ENCODE measurements at places on chromosomes 12 and 14.

DNA sequence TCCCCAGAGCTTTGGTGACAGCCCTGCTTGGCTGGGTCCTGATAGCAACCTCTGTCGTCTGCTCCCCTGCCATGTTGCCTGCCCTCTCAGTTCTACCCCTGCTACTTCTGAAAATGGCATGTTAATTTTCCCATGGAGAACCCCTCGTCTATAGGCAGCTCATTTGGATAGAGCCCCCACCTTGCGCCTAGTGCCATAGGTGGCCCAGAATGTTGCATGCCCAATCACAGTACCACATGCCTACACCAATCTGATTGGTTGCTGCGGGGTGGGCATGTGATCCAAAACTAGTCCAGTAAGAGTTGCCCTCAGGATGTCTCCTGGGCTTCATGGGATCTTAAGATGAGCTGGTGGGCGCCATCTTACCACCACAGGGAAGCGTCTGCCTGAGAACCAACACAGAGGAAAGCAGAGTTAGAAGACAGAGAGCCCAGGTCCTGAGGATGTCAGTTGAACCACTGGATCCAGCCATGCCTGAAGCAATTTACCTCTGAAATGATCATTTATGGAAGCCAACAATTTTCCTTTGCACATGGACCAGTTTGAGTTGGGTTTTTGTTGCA lies 85.7 kb downstream of the PAPOLA start:
- H3K36me3 ChIP-seq = no peaks in the 10 kb centered on the region
- no peak overlapping the region for H3K27ac ChIP-seq
- peaks cover 6% of the 10 kb centered on the region for H3K4me1 ChIP-seq
- H3K27me3 ChIP-seq = no peaks in the 10 kb centered on the region
- no peak for DNase-seq
- H3K4me3 ChIP-seq = no peak overlapping the region

- no peak overlapping the region for H3K4me3 ChIP-seq
- H3K27ac ChIP-seq = no peak overlapping the region
- no peaks in the 10 kb centered on the region for H3K36me3 ChIP-seq
- H3K4me1 ChIP-seq = no peaks in the 10 kb centered on the region
Measured at GRCh38 chr12:96171905-96172304, 22.3 kb upstream of the ELK3 start.

GRCh38 chr14:93132472-93133065 lies 16.8 kb upstream of the ITPK1 start:
- H3K27ac ChIP-seq = no peak overlapping the region
- no peaks in the 10 kb centered on the region for H3K4me1 ChIP-seq
- H3K4me3 ChIP-seq = no peak overlapping the region

GRCh38 chr12:31989571-31990362 lies 30.6 kb downstream of the RESF1 start:
- H3K4me3 ChIP-seq = no peak overlapping the region
- peaks cover 19% of the 10 kb centered on the region for H3K36me3 ChIP-seq

GRCh38 chr14:105858676-105859025 lies 332.3 kb downstream of the TMEM121 start:
- no peak for DNase-seq
- H3K4me3 ChIP-seq = no peak overlapping the region
- H3K4me1 ChIP-seq = no peaks in the 10 kb centered on the region
- H3K27me3 ChIP-seq = no peaks in the 10 kb centered on the region
- no peaks in the 10 kb centered on the region for H3K36me3 ChIP-seq

GRCh38 chr12:119869720-119870119 lies 7.4 kb downstream of the CIT start:
- H3K4me3 ChIP-seq = no peak overlapping the region
- H3K4me1 ChIP-seq = no peaks in the 10 kb centered on the region
- no peaks in the 10 kb centered on the region for H3K27me3 ChIP-seq
- no peak for DNase-seq
- no peak overlapping the region for H3K27ac ChIP-seq

GRCh38 chr12:130805635-130806034 lies 33.4 kb downstream of the STX2 start:
- H3K36me3 ChIP-seq = no peaks in the 10 kb centered on the region
- no peaks in the 10 kb centered on the region for H3K27me3 ChIP-seq
- H3K27ac ChIP-seq = no peak overlapping the region
- no peak overlapping the region for H3K4me3 ChIP-seq
- no peak for DNase-seq

DNA sequence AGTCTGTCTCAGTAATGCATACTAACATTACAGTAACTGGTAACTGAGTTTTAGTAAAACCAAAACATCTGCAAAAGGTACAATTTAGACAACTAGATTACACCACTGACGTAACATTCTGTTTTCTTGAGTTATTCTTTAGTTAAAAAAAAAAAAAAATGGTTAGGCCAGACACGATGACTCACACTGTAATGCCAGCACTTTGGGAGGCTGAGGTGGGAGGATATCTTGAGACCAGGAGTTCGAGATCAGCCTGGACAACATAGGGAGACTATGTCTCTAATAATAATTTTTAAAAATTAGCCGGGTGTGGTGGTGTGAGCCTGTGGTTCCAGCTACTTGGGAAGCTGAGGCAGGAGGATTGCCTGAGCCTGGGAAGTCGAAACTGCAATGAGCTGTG lies 34.1 kb downstream of the AP5M1 start:
- H3K36me3 ChIP-seq = no peaks in the 10 kb centered on the region
- peaks cover 34% of the 10 kb centered on the region for H3K4me1 ChIP-seq
- H3K27me3 ChIP-seq = no peaks in the 10 kb centered on the region
- no peak overlapping the region for H3K27ac ChIP-seq
- no peak overlapping the region for H3K4me3 ChIP-seq
- DNase-seq = no peak

DNA sequence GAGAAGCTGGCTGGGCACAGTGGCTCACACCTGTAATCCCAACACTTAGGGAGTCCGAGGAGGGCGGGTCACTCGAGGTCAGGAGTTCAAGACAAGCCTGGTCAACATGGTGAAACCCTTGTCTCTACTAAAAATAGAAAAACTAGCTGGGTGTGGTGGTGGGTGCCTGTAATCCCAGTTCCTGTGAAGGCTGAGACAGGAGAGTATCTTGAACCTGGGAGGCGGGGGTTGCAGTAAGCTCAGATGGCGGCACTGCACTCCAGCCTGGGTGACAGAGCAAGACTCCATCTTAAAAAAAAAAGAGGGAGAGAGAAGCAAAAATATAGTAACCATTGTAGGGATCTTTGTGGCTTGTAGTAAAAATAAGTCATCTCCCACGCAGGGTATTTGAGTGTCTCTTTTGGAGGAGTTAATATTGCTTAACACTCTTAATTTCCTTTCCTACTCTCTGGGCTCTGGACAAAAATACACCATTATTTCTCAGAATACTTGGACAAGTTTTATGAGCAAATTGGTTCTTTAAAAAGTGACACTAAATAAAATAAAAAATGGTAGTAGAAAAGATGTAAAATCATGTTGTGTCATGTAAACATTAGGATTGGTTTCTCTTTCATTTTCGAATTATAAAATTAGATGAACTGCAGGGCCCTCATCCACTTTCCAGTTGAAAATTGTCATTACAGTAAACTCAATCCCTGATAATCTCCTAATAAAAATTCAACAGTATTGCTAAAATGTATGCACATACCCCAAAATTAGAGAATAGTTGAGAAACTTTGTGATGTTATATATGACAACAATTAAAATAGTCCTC lies 61.1 kb upstream of the C12orf71 start:
- H3K27ac ChIP-seq = no peak overlapping the region
- no peaks in the 10 kb centered on the region for H3K36me3 ChIP-seq
- no peak overlapping the region for H3K4me3 ChIP-seq
- no peak for DNase-seq

DNA sequence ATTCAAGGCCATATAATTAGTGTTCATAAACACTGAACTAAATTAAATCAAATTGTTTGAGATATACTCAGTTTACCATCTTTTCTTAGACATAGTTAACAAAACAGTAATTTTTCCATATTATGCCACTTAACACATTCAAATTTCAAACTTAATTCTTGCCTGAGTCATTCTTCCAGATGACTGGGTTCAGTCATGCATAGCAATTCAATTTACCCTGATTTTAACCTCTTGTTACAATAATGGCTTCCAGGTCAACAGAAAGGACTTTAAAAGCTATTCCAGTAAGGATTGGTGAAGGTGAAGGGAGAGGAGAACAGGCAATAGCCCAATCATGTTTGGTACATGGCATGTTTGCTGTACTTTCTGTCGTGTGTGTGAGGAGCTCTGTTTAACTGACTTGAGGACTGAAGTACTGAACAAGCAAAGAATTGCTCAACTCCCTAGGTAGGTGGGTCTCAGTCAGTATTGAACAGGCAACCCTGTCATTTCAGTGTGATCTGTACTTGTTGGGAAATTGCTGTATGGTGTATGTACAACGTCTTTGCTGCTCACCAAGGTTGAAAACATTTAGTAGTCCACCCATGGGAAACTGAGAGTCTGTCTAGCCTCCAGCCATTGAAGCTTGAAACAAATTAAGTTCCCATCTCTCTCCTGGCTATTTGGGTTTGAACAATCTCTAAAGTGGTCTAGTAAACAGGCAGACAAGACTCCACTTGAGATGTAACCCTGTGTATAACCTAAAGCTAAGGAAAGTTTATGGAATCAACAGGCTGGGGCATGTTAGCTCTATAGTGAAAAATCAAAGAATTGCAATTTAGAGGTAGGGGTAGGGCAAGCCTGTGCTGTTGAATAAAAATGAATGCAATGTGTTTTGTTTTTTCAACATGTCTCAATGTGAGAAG lies 327.2 kb downstream of the BTG1 start:
- peaks cover 9% of the 10 kb centered on the region for H3K4me1 ChIP-seq
- no peak overlapping the region for H3K4me3 ChIP-seq
- H3K27me3 ChIP-seq = no peaks in the 10 kb centered on the region

GRCh38 chr12:78442454-78442801 lies 422.1 kb upstream of the SYT1 start:
- H3K27ac ChIP-seq = no peak overlapping the region
- no peak overlapping the region for H3K4me3 ChIP-seq
- no peak for DNase-seq
- no peaks in the 10 kb centered on the region for H3K36me3 ChIP-seq
- H3K4me1 ChIP-seq = no peaks in the 10 kb centered on the region

DNA sequence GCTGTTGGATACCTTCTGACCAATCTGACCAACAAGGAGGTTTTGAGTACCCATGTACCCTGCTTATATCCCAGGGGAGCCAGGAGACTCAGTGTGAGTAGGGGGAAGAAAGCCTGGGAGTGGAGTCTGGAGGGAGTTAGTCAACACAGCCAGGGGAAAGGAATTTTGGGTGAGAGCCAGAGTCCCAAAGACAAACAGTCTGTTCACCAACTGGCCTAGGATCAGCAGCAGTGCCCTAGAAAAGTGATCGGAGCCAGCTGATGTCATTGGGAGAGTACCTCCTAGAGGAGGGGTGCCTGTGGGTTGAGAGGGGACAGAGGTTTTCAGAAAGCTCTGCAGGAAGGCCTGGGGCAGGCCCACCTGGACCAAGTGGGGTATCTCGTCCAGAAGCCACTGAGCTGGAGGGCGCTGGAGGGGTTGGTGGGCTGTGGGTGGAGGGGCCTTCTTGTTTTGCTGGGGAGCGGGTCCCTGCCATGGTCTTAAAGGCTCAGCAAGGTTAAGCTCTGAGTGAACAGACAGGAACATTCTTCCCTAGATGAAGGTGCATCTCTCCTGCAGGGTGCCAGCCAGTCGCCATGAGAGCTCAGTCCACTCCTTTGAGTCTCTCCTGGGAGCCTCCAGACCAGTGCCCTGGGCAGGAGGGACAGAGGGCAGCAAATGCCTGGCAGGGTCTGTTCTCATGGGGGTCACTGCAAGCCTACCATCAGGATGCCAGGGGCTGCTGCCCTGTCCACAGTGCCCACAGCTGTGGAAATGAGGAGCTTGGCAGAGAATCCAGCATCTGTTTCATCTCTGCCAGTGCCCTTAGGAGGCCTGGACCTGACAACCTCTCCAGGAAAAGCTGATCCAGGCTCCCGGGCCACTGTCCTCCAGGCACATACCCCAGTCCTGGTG lies 63.6 kb downstream of the CHGA start:
- H3K36me3 ChIP-seq = no peaks in the 10 kb centered on the region
- no peaks in the 10 kb centered on the region for H3K4me1 ChIP-seq
- DNase-seq = no peak
- H3K27ac ChIP-seq = no peak overlapping the region
- no peaks in the 10 kb centered on the region for H3K27me3 ChIP-seq
- no peak overlapping the region for H3K4me3 ChIP-seq

DNA sequence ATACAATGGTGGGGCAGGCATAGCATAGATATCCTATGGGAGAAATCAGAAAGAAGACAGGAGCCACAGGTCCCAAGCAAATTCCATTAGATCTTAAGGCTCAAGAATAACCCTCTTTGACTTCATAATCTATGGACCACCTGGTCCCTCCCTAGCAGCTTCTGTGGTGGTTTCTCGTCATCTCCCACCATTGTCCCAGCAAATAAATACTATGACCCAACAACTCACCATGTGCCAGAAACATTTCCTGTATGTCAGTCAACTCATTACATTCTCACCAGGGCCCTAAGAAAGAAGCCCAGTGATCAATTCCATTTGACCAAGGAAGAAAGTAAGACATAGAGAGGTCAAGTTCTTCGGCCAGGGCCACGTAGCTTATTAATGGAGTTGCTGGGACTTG lies 646.2 kb downstream of the VRK1 start:
- peaks cover 15% of the 10 kb centered on the region for H3K4me1 ChIP-seq
- no peak for DNase-seq
- H3K36me3 ChIP-seq = no peaks in the 10 kb centered on the region
- no peak overlapping the region for H3K27ac ChIP-seq

GRCh38 chr14:101851183-101851582 lies 89.7 kb downstream of the PPP2R5C start:
- peaks cover 10% of the 10 kb centered on the region for H3K4me1 ChIP-seq
- DNase-seq = no peak
- H3K36me3 ChIP-seq = no peaks in the 10 kb centered on the region
- no peaks in the 10 kb centered on the region for H3K27me3 ChIP-seq

GRCh38 chr12:105293187-105293586 lies 37.3 kb upstream of the C12orf75 start:
- no peak overlapping the region for H3K4me3 ChIP-seq
- no peak for DNase-seq
- H3K27me3 ChIP-seq = no peaks in the 10 kb centered on the region
- H3K4me1 ChIP-seq = no peaks in the 10 kb centered on the region

Data from neural progenitor cell (in vitro differentiated cells).